ENCODE measurements at places on chromosomes 12 and 14.

DNA sequence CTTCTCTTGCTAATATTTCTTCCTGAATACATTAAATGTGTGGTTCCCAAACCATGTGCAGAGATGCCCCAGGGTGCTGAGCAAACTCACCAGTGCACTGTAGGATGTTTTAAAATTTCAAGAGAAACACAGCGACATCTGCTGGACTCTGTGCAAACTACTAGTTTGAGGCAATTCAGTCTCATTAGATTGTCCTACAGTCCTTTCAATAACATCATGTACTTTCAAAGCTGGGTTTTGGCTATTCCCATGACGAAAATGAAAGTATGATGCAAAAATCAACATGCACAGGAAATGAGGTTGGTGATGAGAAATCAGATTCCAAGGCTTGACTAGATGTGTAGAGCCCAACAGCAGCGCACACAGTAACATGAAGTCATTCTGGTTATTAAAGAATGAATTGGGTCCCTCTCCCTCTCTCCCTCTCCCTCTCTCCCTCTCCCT, 66.3 kb downstream of the CLIP1 start:
- DNase-seq = peak; percentile 65

GRCh38 chr12:38934686-38935085, 29.3 kb upstream of the CPNE8 start:
- DNase-seq = no peak

DNA sequence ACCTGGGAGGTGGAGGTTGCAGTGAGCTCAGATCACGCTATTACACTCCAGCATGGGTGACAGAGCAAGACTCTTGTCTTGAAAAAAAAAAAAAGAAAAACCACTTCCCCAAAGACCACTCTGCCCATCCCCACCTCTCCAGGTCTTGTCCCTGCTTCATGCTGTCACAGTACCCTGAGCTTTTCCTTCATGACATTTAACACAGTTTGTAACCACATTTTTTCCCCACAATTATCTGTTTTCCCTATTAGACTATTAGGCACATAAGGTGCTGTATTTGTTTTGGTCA, 6.9 kb downstream of the HECTD1 start:
- DNase-seq = no peak

GRCh38 chr12:55043542-55043941, 23.8 kb downstream of the NEUROD4 start:
- DNase-seq = no peak

GRCh38 chr12:119676573-119676972, 8.6 kb downstream of the PRKAB1 start:
- no peak for DNase-seq

- no peak for DNase-seq
These were observed 56.1 kb downstream of the CAPZA3 start for GRCh38 chr12:18794000-18794399.

DNA sequence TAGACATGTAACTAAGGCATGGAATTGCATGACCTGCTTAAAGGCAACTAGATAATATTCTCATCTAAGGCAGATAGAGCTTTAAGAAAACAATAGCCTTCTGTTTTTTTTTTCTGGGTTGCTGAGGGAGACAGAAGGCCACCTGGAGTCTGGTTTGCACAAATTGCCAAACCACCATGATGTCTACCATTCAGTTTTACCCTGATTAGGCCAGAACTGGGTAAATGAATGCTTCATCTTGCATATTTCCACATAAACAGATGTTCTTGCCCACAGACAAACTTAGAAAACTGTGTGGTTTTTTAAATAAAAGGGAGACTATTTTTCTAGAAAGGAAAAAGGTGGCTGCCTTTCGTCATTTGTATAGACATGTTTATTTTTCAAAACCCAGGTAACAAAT, 278.7 kb upstream of the PRICKLE1 start:
- DNase-seq = no peak

GRCh38 chr14:99077076-99077843, 194.7 kb downstream of the BCL11B start:
- DNase-seq = peak; percentile 49

GRCh38 chr12:43107026-43107775, 444.8 kb downstream of the ADAMTS20 start:
- DNase-seq = no peak

All from T-helper 2 cell (primary cell).